ENCODE measurements at places on chromosomes 6 and 20.

GRCh38 chr20:9025011-9025410 is 43.9 kb upstream of the PLCB4 start:
- DNase-seq: no peak

DNA sequence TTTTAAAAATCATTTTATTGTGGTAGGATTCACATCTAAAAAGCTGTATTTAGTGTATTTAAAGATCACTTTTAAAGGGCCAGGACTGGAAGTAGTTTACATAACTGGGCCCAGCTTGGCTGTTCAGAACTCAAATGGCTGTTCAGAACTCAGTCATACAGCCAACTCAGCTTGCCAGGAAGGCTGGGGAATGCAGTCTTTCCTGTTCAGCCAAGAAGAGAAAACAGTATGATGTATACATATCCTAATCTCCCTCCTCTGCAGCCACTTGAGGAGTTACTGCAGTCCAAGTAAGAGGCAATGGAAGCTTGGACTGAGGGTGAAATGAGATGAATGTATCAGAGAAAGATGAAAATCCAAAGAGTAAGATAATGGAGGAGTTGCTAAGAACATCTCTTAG is 24.6 kb downstream of the DSTN start:
- no peak for DNase-seq

- DNase-seq: no peak
Observed at GRCh38 chr6:151130329-151130728, 109.4 kb upstream of the AKAP12 start.

GRCh38 chr20:50350510-50351249 is 159.5 kb upstream of the PTPN1 start:
- DNase-seq: no peak

DNA sequence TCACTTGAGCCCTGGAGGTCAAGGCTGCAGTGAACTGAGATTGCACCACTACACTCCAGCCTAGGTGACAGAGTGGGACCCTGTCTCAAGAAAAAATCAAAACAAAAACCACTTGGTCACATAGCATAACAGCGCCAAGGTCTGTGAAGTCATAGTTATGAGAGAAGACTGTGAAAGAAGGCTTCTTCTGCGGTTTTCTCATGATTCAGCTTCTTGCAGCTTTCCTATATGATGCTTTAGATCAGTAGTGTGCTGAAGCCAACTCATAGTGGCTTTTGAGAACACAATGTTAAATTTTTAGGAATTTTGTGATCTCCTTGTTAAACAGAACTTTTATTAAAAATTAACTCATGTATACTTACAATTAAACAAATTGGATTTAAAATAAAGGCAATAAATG is 136.2 kb upstream of the GLP1R start:
- no peak for DNase-seq

DNA sequence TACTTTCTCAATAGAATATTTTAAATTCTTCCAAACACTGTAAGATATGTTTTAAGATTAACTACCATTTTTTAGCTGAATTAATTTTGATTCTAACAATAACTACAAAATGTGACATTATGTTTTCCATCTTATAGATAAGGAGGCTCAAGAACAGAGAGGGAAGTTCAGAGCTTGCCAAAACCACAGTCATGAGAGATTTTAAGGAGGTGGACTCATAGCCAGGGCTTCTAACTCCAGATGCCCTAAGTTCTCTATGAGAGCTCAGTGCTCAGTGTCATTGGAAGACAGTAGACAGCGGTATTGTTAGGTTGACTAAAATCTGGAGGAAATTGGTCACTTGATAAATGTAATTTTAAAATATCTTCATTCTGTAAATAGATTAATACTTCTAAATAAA is 144.2 kb downstream of the PACRG start:
- no peak for DNase-seq

All from GM18507 (cell line).